ENCODE measurements at places on chromosomes 12 and 14.
A peak's percentile ranks its signal among the peaks of the same experiment; 100 is the strongest.

DNA sequence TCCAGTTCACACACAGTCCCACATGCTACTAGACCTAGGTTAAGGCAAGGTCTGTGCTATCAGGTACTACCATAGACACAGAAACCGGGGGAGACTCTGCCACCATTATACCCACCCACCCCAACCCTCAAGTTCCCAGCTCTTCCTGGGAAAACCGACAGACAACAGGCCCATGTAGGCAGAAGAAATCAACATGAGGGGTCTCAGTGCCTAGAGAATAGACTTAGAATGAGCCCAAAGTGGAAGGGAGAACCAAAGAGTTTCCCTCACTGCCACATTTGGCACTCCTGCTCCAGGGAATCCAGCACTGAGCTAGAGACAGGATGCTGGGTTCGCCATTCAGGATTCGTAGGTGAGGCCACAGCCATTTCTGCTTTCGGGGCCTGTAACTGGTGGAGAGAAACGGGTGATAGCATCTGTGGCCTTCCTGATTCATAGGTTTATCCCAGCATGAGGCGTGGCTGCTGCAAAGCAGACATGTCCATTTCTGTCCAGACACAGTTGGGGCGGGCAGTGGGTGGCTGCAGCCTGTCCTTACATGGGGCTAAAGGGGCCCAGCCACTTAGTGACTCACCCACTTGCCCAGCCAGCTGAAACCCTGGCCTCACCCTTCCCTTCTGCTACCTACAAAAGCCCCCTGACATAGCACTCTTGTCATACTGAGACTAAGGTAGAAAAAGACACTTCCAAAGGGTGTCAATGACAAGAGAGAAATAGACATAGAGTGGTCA, 69.4 kb downstream of the IRF2BPL start:
- DNase-seq: no peak

GRCh38 chr14:101559624-101560533, 1.4 kb upstream of the DIO3 start:
- DNase-seq: no peak

GRCh38 chr12:132099739-132100138, 44.4 kb downstream of the DDX51 start:
- no peak for DNase-seq

- DNase-seq: no peak
Measured at GRCh38 chr12:103994235-103994634, 28.6 kb downstream of the TDG start.

- DNase-seq: no peak
Measured at GRCh38 chr12:57715786-57716185, 21.9 kb downstream of the OS9 start.

DNA sequence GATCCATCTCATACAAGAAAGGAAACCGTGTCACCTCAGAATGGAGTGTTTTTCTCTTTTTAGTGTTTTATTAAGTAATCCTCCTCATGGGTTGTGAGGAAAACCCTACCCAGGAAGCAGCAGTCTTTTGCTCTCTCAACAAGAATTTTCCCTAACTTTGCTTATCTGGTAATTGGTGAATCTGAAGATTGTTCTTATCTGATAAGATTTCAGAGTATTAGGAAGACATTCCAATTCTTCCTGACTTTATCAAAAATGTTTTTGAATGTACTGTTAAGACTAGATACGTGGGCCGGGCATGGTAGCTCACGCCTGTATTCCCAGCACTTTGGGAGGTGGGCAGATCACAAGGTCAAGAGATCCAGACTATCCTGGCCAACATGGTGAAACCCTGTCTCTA, 86.0 kb downstream of the PHLDA1 start:
- DNase-seq: no peak

- DNase-seq: no peak
Measured at GRCh38 chr12:117524806-117525205, 163.4 kb upstream of the NOS1 start.

DNA sequence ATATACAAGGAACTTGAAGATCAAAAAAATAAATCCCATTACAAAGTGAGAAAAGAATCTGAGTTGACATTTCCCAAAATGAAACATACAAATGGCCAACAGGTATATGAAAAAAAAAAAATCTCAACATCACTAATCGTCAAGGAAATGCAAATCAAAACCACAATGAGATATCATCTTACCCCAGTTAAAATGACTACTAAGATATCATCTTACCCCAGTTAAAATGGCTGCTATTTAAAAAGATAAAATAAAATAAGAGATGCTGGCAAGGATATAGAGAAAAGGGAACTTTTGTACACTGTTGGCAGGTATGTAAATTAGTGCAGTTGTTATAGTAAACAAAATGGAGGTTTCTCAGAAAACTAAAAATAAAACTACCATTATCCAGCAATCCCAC, 44.4 kb downstream of the PLEKHG7 start:
- DNase-seq: no peak

- DNase-seq: no peak
Measured at GRCh38 chr12:85575120-85576096, 260.8 kb downstream of the RASSF9 start.

- DNase-seq: no peak
Measured at GRCh38 chr14:88195676-88196075, 127.4 kb downstream of the KCNK10 start.

GRCh38 chr14:31243860-31244259, 36.3 kb upstream of the HECTD1 start:
- no peak for DNase-seq

GRCh38 chr12:47725893-47726292, 603 bp upstream of the ENDOU start:
- no peak for DNase-seq

DNA sequence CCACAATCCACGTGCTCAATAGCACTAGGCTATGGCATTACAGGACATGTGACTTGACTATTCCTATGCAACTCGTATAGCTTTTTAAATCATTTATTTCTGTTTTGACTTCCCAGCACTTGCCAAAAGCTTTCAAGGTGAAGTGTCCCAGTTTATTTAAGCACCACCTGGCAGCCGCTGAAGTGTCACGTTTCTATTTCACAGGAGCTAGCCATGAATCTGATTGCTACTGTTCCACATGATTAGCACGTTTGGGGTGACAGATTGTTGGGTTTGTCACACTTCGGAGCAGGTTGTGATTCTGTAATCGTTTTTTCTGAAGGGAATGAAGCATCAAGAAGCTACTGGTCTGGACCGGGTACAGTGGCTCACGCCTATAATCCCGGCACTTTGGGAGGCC, 39.9 kb upstream of the BICDL1 start:
- DNase-seq: no peak

- DNase-seq: no peak
Measured at GRCh38 chr12:41442896-41443295, 254.8 kb downstream of the PDZRN4 start.

DNA sequence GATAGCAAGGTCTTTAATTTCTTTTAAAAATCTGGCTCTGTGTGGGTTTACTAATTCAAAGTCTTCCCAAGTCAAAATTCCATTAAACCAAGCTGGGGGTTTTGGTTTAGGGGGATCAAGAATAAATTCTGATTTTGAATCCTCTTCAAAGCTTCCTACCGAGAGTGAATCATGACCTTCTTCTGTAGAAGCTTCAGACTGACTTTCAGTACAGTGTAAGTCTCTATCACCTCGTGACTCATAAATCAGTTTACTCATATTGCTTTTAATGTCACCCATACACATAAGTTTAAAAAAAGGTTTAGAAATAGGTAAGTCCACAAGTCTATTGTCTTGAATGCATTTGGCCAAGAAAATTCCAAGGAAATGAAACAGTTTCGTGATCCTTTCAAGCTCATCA, 80.6 kb upstream of the STRN3 start:
- DNase-seq: no peak

DNA sequence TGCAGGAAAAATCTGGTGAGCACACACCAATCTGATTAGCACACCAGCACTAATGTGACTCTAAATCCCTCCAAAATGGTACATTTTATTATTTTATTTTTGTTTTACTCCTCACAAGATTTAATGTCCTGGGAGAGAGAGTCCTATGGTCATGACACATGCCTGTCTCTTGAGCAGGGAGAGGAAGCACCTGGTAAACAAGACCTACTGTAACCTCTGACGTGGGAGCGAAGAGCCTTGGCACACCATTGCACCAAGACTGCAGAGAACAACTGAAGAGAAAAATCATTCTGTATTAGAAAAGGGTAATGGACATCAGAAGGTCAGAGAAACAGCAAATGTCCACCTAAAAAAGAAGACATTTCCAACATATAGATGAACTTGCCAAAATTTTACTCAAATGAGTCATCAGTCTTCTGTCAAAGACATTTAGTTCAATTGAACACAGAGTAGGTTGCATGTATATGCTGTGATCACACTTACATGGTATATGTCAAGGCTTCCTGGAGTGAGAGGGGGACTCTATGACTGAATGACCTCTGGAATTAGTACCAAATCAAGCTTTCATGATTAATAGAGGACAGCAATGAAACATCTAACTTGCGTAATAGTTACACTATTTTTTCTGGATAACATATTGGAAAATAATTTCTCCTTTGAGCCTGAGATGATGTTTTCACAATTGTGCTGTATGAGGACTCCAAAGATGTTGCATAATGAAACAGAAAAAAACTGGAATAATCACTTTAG, 186.9 kb upstream of the FLRT2 start:
- no peak for DNase-seq

GRCh38 chr12:118842866-118843265, 138.5 kb upstream of the SRRM4 start:
- no peak for DNase-seq

- no peak for DNase-seq
Measured at GRCh38 chr12:19299765-19300164, 139.5 kb upstream of the AEBP2 start.

DNA sequence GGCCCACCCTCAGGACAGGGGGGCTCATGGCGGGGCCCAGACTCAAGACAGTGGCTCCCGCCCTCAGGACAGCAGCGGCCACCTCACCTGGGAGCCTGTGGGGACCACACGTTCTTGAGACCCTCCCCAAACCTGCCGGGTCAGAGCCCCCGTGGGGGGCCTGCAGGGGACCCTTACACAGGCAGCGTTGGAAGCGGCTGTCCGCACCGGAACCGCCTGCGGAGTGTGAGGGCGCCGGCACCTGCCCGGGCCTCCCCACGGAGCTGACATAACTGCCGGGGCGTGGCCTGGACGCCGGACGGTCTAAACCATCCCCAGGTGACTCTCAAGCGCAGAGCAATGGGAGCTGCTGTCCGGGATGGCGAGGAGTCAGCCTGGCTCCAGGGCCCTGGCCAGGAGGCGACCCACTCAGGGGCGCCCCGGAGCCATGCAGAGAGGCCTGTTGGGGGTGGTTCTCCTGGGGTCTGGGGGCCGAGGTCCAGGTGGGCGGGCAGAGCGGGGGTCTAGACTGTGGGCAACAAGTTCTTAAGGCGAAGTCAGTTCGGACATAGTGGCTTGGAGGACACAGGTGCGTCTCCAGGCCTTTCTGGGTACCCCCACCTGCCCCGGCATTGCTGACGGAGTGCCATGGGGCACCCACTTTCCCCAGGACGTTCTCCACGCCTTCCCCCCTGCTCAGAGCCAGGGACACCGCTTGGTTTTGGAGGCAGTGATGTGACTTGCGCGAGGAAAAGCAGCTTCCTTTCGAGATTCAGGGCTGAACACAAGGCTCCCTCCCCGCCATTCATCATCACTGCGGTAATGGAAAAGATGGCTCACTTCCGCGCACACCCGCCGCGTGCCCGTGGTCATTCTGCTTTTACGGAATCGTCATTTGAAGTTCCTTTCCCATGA, 23.2 kb downstream of the GALNT9 start:
- DNase-seq: no peak

DNA sequence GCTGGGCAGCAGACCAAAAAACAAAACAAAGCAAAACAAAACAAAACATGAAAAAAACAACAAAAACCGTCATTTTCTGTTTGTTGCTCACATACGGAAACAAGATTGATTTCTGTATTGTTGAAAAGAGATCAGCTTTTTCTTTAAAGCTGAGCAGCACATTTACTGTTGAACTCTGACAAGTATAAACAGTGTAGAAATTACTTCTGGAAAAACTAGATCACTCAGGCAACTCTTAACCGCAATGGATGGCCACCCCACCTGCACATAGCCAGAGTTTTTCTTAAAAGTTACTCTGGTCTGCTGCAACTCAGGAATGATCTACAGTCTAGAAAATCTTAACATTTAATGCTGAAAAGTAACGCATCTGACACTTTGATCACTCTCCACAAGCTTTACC, 80.9 kb downstream of the PPM1H start:
- DNase-seq: no peak

- no peak for DNase-seq
Measured at GRCh38 chr12:125683748-125684381, 618.6 kb downstream of the AACS start.

DNA sequence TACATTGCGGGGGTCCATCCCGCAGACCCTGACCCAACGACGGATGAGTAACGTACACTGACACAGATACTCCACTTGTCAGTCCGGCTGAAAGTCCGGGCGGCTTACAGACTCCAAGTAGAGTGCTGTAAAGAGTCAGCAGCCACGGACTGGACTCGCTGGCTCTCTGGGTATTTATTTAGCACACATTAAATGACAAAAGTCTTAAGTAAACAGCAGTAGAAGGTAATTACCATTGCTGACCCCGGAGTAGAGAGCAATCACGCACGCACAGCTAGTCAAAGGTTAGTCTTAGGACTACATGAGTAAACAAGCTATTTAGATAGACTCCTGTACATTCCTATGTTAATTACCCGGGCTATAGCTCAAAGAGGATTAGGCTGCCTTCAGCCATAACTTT, 780.9 kb downstream of the RPS29 start:
- no peak for DNase-seq

- DNase-seq: no peak
Measured at GRCh38 chr14:92733007-92733406, 15.4 kb downstream of the LGMN start.

GRCh38 chr12:129659961-129660622, 243.7 kb downstream of the TMEM132D start:
- no peak for DNase-seq

- DNase-seq: no peak
Measured at GRCh38 chr14:73776194-73776537, 62.0 kb upstream of the PNMA1 start.

GRCh38 chr12:15720295-15720694, 68.9 kb downstream of the EPS8 start:
- DNase-seq: no peak

GRCh38 chr12:69570545-69571399, 14.5 kb upstream of the CCT2 start:
- peak; percentile 36 for DNase-seq

Measured in stimulated activated CD8-positive, alpha-beta memory T cell treated with anti-CD3 and anti-CD28 coated beads, Interleukin-4, amount 100 ng/mL, for 4 hours (primary cell).